ENCODE measurements at places on chromosomes 7 and 10. TPM values are rescaled to one million over a fixed set of nuclear protein-coding genes. Genes with fewer than 3 reads are reported as not detected.

PFKFB3 gene
- total RNA-seq: 17.8 TPM

DEPP1 gene
- 0.84 TPM for total RNA-seq

DDC gene
- 0.64 TPM for total RNA-seq

GRCh38 chr7:157786375-157787274 lies 449.8 kb downstream of the DNAJB6 start:
- no peak for DNase-seq

DNA sequence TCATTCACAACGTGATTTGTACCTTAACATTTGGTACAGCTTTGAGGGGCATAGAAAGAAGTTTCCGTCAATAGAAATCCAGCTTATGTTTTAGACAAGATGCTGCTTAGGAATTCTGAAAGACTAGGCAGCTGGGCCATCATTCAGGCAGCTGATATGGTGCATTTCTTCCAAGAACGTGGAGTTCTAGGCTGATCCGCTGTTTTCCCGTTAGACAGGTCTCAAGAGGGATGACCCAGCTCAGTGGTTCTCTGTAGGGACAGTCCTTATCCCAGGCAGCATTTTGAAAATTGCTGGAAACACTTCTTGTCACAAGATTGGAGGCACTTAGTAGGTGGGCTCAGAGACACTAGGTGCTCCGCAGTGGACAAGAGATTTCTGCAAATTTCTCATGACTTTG lies 242.7 kb upstream of the FOXK1 start:
- no peak for DNase-seq

GRCh38 chr7:151410405-151411390 lies 860 bp upstream of the WDR86 start:
- no peak for DNase-seq

KIAA1217 gene
- total RNA-seq: 48.7 TPM

GRCh38 chr10:60200012-60200681 lies 189.5 kb downstream of the ANK3 start:
- no peak for DNase-seq

- DNase-seq: peak; percentile 56
Observed at GRCh38 chr10:135601-136464, 578 bp downstream of the ZMYND11 start.

DNA sequence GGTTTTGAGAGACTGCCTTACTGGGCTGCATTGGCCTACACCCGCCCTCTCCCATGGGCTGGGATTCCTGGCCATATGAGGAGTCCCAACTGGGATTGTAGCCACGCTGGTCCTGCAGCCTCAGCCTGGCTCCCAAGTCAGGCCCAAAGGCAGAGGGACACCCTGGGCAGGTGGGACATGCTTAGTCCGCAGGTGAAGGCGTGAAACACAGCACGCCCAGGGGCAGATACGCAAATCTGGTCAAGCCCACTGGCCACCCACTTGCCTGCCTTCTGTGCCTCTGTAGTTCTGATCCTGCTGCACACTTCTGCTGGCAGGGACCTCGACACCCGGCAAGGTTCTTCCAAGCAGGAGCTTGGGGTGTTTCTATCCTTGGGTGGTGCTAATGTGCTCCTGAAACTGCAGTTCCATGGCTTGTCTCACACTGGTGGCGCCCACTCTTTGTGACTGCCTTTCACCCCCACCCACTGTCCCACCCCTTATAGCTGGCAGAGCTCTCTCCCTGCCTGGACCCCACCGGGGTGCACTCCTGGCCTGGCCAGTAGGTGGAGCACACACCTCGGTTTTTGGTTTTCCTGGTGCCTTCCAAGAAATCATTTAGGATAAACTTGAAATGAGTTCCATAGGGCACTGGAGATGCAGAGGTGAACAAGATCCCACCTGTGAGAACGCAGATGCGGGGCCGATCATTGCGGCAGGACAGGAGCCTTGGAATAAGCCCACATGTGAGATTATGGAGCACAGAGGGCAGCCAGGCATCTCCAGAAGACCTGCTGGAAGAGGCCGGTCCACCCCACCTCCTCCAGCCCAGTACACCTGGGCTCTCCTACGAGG lies 47.9 kb downstream of the MKI67 start:
- peak; percentile 50 for DNase-seq

- no peak for DNase-seq
Observed at GRCh38 chr10:63760034-63760707, 239.0 kb downstream of the REEP3 start.

SFRP4 gene
- total RNA-seq: not detected

SFMBT2 gene
- 5.8 TPM for total RNA-seq

DNA sequence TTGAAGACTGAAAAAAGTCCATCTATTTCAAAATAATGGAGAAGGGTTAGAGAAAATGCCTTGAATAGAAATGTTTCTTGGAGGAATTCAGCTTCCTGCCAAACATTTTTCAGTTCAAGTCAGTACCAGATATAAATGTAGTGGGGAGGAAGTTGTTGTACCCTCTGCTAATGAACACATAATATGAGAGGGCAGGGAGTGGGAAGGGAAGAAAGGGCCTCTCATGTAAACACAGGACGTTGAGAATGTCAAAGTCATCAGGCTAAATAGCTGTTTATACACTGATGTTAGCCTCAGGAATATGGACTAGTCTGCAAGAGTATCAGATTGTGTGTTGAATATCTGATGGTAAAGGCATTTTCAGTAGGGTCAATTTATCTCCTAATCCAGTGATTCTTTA lies 37.0 kb downstream of the GPR37 start:
- no peak for DNase-seq

DNA sequence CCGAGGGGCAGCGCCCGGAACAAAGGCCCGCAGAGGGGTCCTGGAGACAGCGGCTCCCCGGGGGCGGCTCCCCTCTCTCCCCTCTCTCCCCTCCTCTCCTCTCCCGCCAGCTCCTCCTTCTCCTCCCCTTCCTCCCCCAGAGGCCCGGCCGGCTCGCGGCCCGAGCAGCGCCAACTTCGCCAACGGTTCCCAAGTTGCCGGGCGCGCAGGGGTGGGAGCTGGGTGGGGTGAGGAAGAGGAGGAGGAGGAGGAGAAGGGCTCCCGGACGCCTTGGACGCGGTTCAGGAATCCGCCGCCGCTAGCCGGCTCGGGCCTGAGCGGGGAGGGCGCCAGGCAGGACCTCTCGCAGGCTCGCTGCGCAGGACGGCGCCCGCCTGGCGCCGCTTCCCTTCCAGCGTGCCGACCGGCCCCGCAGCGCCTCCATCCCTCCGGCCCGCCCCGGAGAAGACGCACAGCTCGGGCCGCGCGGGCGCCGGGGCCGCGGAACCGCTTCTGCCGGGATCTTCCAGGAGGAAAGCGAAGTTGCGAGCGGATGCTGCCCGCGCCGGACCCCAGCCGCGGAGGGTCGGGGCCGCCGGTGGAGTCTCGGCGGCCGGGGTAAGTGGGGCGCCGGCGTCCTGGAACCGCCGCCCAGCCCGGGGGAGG lies at the start of gene CHST3:
CHST3 (plus strand) TSS at position 298 of the 645 bp plus-strand sequence. CDS start 41,448 bp downstream, outside the sequence.
- peak; percentile 55 for DNase-seq

CALU gene
- 147 TPM for total RNA-seq

DNA sequence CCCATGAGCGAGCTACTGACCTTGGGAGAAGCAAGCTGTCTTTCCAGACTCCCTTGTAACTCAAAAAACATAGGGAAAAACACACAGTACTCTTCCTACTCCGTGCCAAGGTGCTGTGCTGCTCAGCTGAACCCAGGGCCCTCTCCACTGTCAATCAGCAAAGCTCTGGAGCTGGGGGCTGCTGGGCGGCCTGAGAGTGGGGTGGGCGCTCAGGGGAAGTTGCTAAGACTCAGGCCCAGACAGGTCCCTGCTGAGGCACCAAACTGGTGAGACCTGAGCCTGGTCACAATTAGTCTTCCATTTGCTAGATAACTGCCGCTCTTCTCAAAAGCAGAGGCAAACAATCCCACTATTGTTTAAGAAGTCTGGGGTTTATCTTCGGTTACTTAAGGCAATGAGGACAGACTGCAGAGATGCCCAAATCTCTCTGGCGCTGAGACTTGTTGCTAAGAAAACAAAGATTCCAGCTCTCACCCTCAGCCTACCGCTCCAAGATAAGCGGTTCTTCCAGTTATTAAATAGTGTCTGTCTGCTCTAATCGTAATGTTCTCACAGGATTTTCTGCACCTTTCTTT lies 22.0 kb downstream of the STEAP1B start:
- no peak for DNase-seq

KNDC1 gene
- 2.4 TPM for total RNA-seq

DNA sequence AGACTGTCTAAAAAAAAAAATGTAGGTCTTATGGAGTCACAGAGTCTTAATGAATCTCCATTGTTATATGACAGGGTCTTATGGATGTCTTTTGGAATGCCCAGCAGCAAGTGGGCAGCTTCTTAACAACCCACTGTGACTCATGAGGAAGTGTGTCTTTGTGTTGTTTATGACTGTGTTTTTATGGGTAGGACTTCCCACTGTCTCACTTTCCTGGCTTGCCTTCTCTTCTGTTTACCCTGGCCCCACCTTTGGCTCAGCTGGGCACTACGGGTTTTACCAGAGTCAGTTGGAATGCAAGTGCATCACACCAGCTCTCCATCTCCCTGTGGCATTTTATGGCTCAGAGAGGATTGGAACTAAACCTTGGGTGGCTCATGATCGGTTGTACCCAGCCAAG lies 580.5 kb downstream of the AUTS2 start:
- DNase-seq: no peak

CYP3A4 gene
- total RNA-seq: not detected

PVRIG gene
- total RNA-seq: not detected

GRCh38 chr10:131206111-131206995 lies 105.2 kb downstream of the TCERG1L start:
- no peak for DNase-seq

DNA sequence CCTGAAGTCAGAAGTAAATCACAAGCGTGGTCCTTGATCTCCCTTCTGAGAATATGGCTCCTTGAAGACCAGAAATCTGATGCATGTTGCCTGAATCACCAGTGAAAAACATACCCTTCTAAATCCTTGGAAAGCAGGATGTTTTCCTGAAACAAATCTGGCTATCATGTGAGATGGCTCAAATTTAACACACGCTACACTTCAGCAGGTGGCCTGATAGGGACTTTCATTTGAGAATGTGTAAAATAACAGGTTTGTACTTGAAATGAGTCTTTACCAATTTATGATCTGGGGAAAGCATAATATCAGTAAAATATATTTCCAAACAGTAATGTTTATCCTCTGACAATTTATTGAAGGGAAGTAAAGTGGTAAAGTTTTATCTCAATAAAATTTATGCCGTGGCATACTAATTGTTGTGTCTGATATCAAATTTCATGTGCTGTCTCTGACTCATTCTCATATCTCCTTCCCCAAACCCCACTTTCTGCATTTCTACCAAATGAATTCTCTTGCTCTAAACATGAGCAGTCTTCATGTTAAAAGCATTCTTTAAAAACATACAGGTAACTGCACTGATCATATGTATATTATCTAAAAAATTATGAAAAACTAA lies 17.4 kb downstream of the CYP3A4 start:
- no peak for DNase-seq

- peak; percentile 27 for DNase-seq
Observed at GRCh38 chr10:122293961-122294380, 22.9 kb downstream of the BTBD16 start.

DNA sequence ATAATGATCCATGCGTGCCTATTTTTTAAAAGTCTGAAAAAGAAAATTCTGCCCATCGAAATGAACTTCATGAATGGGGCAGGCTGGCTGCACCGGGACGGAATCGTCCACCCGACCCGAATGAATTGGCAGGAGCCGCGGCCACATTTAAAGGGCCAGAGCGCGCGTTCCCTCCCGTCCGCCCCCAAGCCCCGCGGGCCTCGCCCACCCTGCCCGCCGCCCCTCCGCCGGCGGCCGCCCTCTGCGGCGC lies 319 bp upstream of the GATA3 start:
- DNase-seq: peak; percentile 67

DNA sequence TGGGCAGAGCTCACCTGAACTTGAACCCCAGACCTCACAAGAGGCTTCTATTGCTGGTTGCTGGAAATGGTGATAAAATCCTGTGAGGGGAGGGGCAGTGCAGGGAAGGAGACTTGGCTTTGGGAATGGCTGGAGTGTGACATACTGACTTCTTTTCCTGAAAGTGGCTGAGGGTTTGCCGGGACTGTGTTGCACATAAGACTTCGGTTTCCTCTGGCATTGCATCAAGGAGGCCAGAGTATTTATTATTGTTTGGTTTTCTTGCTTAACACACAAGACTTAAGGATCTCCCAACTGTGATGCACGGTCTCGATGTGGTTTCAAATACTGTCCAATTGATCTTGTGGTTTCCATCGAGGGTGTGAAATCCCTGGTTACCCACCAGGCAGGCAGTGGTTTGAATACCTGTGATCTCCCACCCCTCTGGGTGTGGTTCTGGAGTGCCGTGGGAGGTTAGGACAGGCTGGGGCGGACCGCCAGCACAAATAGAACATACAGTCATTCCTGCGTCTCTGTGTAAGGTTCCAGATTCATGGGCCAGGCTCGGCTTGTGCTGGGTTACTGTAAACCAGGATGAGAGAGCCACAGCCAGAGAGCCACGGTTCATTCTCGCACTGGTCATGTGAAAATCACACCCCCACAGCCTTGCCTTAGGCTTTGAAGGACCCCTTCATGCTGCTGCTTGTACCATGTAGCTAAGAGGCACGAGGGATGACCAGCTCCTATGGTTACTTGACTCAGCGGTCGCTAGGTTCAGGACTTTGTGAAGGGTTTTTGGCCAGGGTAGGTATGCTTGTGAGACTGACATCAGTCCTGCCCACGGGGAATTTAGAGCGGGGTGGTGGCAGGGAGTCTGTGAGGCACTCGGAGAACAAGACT lies 39.2 kb downstream of the WBP1L start:
- peak; percentile 96 for DNase-seq

GRCh38 chr7:71015252-71015900 lies 116.6 kb upstream of the GALNT17 start:
- no peak for DNase-seq

DNA sequence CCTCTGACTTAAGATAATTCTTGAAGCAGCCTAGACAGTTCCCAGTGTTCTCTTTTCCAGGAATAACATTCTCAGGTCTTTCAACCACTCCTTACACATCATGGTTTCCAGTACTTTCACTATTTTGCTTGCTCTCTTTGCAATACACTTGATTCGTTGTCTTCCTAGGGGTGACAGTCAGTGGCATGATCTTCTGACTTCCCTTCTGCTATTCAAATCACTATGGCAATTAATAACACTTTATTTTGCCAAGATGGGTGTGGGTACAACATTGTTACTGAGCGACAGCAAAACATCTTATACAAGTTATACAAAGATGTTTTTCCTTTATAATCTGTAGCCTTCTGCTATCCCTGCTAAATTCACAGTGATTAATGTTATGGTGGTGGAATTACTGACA lies 15.3 kb downstream of the ARL3 start:
- DNase-seq: no peak

- no peak for DNase-seq
Observed at GRCh38 chr10:55820071-55820470, 541.0 kb downstream of the ZWINT start.

DNA sequence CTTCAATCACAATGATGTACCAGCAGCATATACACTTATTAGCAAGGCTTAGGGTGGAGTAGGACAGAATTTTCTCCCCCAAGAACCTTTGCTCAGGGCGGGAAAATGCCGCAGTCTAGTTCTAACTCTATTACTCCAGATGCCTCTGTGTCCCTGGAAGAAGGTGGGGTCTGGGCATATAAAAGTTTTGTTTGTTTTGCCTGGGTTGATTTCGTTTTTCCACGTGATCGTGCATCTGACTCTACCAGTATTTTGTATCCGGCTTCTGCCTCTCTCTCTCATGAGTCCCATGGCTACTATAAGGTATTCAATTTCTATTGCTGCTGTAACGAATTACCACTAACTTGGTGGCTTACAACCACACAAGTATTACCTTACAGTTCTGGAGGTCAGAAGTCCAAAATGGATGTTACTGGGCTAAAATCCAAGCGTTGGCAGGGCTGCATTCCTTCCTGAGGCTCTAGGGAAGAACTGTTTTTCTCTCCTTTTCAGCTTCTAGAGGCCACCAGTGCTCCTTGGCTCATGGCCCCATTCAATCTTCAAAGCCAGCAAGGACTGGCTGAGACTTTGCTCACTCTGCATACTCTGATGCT lies 181.2 kb upstream of the PRSS58 start:
- no peak for DNase-seq

HOXA4 gene
- total RNA-seq: 2.6 TPM

OPN4 gene
- total RNA-seq: not detected
